Spleen (tissue), 13 donors: ENCODE measurements at places on chromosomes 12 and 14. TPM values are rescaled to one million over a fixed set of nuclear protein-coding genes. Genes with fewer than 3 reads are reported as not detected.
A peak's percentile ranks its signal among the peaks of the same experiment; 100 is the strongest.

GRCh38 chr14:94761348-94761996, 8.4 kb downstream of the GSC start:
- H3K4me3 ChIP-seq: no peak overlapping the region
- H3K27ac ChIP-seq: no peak overlapping the region
- no peaks in the 10 kb centered on the region for H3K36me3 ChIP-seq
- H3K27me3 ChIP-seq: peaks cover 33% of the 10 kb centered on the region
- H3K4me1 ChIP-seq: no peaks in the 10 kb centered on the region
- DNase-seq: peak; percentile 24

GRCh38 chr12:130053651-130054069, 108.6 kb upstream of the FZD10 start:
- H3K4me3 ChIP-seq: no peak overlapping the region
- H3K27me3 ChIP-seq: peaks cover 31% of the 10 kb centered on the region
- no peaks in the 10 kb centered on the region for H3K4me1 ChIP-seq
- DNase-seq: peak; percentile 64
- H3K27ac ChIP-seq: no peak overlapping the region

DNA sequence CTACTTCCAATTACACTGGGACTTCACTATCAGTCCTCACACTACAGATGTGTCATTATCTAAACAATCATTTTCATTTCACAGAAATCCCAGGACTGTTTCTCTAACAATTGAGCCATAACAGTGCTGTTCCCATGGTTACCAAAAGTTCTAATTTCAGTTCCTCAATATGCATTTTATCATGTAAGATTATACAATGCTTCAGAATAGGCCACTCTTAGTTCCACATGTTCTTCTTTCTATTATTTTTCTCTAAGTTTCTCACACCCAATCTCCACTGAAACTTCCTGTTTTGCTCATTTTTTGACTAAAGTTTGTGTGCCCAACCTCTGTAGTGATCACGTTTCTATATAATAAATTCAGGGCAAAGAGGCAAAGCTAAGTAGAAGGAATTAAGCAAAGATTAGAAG, 185.8 kb downstream of the DUSP6 start:
- DNase-seq: no peak
- peaks cover 58% of the 10 kb centered on the region for H3K4me1 ChIP-seq
- no peaks in the 10 kb centered on the region for H3K36me3 ChIP-seq
- H3K4me3 ChIP-seq: no peak overlapping the region

DNA sequence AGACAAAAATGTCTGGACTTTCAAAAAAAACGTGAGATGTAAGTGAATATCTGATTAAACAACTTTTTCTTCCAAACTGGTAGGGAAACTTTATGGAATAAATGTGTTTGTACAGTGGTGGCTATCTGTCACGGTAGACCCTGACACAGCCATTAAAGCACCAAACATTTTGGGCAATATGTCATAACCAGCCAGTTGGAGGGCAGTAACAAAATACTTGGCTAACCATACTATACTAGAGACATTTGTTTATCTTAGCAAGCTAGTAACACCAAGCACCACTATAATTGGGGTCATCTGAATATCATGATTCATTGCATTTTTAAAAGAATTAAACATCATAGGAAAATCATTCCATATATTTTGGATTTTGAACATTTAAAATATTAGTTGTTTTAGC, 6.0 kb upstream of the MYF6 start:
- H3K4me1 ChIP-seq: no peaks in the 10 kb centered on the region
- no peaks in the 10 kb centered on the region for H3K36me3 ChIP-seq
- no peak overlapping the region for H3K27ac ChIP-seq
- DNase-seq: no peak
- H3K27me3 ChIP-seq: no peaks in the 10 kb centered on the region

DNA sequence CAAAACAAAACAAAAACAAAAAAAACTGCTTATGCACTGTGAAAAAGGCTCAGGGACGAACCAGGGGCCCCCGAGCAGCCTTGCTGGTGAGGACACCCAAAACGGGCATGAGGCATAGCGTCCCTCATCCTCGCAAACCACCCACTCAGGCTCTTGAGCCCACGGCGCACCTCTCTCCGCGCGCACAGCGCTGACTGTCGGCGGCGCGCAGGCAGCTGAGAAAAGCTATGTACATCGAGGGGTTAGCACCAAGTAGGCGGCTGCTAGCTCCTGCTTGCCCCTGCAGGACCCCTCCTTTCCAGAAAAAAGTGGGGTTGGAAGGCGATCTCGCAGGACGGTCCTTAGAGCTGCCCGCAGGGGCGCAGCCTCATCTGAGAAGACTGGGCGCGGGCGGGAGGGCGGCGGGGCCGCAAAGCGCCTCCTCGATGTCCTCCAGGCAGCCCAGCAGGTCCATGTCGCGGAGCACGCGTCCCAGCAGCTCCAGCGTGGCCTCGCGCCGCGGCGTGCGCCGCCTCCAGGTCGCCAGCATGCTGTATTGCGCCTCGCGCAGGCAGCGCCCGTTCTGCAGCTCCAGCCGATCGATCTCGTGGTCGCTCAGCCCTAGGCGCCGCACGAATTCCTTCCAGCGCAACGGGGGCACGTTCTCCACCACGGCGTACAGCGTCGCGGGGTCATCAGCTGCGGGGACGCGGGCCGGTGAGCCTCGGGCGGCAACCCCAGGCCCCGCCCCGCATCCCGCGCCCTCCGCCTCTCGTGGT, 12.8 kb downstream of the TNFRSF1A start:
- H3K36me3 ChIP-seq: peaks cover 68% of the 10 kb centered on the region
- H3K27me3 ChIP-seq: peaks cover 3% of the 10 kb centered on the region
- peak; percentile 80 for DNase-seq
- peak overlapping the region; percentile 99 for H3K27ac ChIP-seq
- H3K4me1 ChIP-seq: peaks cover 80% of the 10 kb centered on the region

Gene PGF
- 2.6 TPM for total RNA-seq

Gene PLA2G1B
- not detected for total RNA-seq

Gene TTC7B
- total RNA-seq: 62.9 TPM

Gene PLXNC1
- total RNA-seq: 82.8 TPM

Gene VDR
- 7.1 TPM for total RNA-seq
